ENCODE measurements at places on chromosomes 7 and 10.

DNA sequence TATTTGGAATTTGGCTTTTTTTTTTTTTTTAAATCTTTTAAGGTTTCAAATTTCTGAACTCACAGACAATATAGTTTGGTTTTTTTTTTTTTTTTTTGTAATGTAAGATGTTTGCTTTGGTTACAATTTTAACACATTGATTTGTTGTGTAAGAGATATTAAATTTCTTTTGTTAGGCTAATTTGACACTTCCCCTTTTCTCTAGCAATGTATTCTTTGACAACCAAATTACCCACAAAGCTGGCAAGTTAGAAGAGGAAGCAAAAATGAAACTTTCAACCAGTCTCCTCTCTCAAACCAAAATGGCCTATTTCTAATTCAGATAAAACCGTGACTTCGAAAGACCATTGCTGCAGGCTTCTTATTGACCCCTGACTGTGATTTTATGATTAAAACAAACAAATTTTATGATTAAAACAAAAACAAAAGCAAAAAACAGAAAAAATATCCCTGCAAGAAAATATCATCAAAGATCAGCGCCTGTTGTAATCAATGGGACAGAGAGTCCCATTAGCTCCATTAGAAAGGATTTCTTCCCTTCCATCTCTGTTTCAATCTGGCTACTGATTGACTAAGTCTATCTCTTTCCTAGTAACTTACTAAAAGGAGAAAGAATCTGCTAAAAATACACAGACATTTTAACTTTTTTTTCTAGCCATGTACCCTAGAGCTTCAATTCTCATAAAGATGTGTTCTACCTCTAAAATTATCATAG, 489.2 kb downstream of the MDFIC start:
- H3K27me3 ChIP-seq, result no peaks in the 10 kb centered on the region
- H3K36me3 ChIP-seq, result no peaks in the 10 kb centered on the region
- H3K4me3 ChIP-seq, result no peak overlapping the region

- no peak overlapping the region for H3K27ac ChIP-seq
- no peak overlapping the region for H3K4me3 ChIP-seq
- H3K36me3 ChIP-seq, result no peaks in the 10 kb centered on the region
These were observed 162.8 kb downstream of the CYP26A1 start for GRCh38 chr10:93236393-93237040.

DNA sequence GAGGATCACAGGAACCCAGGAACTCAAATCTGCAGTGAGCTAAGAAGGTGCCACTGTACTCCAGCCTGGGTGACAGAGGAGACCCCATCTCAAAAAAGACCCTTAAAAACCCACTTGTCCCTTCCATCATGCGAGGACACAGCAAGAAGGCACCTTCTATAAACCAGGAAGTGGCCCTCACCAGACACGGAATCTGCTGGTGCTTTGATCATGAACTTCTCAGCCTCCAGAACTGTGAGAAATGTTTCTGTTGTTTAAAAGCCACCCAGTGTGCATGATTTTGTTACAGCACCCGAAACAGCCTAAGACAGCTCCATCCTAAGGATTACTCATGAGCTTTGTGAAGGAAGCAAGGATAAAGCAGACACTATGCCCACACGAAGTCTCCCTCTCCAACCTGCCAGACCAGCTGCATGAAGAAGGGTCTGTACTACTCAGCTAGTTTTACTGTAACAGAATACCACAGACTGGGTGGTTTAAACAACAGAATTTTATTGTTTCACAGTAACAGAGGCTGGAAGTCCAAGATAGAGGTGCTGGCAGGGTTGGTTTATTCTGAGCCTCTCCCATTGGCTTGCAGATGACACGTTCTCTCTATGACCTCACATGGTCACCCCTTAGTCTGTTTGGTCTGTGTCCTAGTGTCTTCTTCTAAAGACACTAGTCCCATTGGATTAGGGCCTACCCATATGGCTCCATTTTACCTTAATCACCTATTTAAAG, 13.7 kb downstream of the VIM start:
- H3K4me1 ChIP-seq, result no peaks in the 10 kb centered on the region
- no peaks in the 10 kb centered on the region for H3K27me3 ChIP-seq
- H3K36me3 ChIP-seq, result peaks cover 12% of the 10 kb centered on the region

- DNase-seq, result no peak
- H3K36me3 ChIP-seq, result no peaks in the 10 kb centered on the region
- H3K4me3 ChIP-seq, result no peak overlapping the region
- H3K27me3 ChIP-seq, result no peaks in the 10 kb centered on the region
- H3K27ac ChIP-seq, result no peak overlapping the region
These were observed 164.6 kb downstream of the AUTS2 start for GRCh38 chr7:69762821-69763352.

DNA sequence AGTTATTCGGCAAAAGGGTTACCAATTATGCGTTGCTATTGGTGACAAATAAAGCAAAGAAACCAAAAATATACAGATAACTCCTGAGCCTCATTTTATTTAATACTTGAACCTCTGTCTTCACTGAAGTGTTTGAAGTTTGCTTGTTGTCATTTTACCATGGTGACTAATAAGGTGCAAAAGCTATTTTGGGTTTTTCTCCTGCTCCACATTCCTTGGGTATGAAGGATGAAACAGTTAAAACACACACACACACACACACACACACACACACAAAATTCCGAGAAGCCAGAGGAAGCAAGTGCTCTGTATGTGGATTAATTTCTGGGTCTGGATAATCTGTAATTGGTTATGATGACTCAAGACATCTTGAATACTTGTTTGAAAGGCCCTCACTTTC, 246.5 kb downstream of the COBL start:
- no peaks in the 10 kb centered on the region for H3K36me3 ChIP-seq
- H3K27ac ChIP-seq, result no peak overlapping the region
- DNase-seq, result no peak
- no peaks in the 10 kb centered on the region for H3K27me3 ChIP-seq

DNA sequence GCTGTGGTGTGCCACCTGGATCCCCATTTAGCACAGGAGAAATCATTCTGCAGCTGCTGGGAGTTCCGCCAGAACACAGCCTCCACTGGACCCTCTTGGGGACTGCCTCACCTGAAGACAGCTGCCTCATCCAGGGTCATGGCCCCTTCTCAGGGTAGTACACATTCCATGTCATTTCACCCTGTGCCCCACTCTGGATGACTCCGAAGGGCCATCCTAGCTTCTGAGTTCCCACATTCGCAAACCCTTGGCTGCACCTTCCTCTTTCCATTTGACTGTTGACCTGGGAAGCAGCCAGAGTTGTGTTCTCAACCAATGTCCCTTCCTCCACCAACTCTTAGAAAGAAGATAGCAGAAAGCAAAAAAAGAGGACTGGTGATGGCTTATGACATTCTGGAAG, 125.6 kb upstream of the TBX20 start:
- H3K27ac ChIP-seq, result no peak overlapping the region
- H3K36me3 ChIP-seq, result no peaks in the 10 kb centered on the region
- H3K4me1 ChIP-seq, result no peaks in the 10 kb centered on the region
- H3K4me3 ChIP-seq, result no peak overlapping the region
- no peaks in the 10 kb centered on the region for H3K27me3 ChIP-seq
- DNase-seq, result no peak

- H3K27me3 ChIP-seq, result no peaks in the 10 kb centered on the region
- no peak overlapping the region for H3K4me3 ChIP-seq
- H3K36me3 ChIP-seq, result peaks cover 80% of the 10 kb centered on the region
- DNase-seq, result no peak
- no peaks in the 10 kb centered on the region for H3K4me1 ChIP-seq
These were observed 32.3 kb downstream of the RAB18 start for GRCh38 chr10:27536437-27536836.

- H3K27me3 ChIP-seq, result no peaks in the 10 kb centered on the region
- no peak overlapping the region for H3K4me3 ChIP-seq
- no peak for DNase-seq
These were observed 21.9 kb upstream of the CPN1 start for GRCh38 chr10:100103581-100103980.

DNA sequence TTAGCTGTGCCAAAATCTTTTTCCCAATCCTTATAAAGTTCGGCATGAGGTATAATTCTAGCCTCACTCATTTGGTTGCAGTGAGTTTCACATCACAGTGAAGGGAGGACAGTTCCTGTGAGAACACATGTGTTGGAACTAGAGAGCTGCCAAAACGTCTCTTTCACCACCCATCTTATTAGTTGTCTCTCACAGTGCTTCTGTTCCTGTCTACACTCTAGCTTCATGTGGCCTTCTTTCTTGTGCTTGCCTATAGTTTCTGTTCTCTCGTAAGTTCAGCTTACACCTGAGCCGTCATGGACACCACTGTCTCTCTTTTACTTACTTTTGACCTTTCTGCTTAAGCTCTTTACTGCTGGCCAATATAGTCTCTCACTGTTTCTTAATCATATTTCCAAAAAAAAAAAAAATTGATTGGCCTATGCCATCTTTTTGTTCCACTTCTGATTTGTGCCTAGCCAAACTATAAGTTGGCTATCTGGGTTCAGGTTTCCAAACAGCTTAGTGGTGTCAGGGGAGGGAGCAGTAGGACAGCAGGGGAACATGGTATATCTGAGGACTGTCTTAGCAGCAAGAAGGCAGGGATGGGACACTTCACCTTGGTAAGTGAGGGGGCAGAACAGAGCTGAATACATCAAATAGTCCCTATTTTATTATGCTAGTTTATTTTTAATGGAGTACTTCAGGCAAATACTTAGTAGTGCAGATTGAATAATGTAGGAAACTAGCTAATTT, 38.0 kb downstream of the ZNRF2 start:
- H3K27ac ChIP-seq, result peak overlapping the region; percentile 79
- no peak for DNase-seq
- H3K36me3 ChIP-seq, result no peaks in the 10 kb centered on the region
- H3K4me1 ChIP-seq, result peaks cover 58% of the 10 kb centered on the region

DNA sequence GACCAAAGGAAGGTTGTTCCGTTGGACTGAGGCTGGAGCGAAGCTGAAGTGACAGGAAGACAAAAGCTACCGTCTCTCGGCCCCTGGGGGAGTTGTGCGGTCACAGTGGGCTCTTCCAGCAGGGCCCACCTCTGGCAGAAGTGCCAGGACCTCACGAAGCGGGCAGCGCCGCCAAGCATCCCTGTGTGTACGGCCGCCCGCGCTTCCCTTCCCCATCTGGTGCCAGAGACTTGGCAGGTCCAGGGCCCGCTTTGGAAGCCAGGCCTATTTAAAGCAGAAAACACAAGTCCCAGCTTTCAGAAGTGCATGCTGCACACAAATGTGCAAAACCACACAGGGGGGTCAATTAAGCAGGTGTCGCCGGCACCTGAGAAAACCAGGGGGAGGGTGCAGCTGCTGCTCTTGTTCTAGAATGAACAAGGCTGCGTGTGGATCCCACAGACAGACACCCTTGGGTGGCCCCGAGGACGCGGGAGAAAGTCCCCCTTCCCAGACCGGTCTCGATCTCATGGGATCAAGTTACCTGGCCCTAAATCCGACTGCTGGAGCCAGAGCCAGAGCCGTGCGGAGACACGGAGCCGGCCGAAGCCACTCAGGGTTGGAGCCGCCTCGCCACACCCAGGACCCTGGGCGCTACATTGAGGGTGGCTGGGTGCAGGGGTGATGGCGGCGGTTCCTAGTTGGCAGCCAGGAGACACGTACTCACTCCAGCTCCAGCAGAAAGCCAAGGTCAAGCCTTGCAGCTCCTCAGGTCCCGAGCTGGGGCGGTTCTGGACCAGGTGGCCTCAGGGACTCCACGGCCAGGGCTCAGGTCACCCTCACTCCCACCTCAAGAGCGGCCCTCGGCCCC, 51.8 kb upstream of the PPP2R2D start:
- no peaks in the 10 kb centered on the region for H3K4me1 ChIP-seq
- no peak overlapping the region for H3K27ac ChIP-seq
- H3K4me3 ChIP-seq, result no peak overlapping the region
- DNase-seq, result no peak
- no peaks in the 10 kb centered on the region for H3K27me3 ChIP-seq

DNA sequence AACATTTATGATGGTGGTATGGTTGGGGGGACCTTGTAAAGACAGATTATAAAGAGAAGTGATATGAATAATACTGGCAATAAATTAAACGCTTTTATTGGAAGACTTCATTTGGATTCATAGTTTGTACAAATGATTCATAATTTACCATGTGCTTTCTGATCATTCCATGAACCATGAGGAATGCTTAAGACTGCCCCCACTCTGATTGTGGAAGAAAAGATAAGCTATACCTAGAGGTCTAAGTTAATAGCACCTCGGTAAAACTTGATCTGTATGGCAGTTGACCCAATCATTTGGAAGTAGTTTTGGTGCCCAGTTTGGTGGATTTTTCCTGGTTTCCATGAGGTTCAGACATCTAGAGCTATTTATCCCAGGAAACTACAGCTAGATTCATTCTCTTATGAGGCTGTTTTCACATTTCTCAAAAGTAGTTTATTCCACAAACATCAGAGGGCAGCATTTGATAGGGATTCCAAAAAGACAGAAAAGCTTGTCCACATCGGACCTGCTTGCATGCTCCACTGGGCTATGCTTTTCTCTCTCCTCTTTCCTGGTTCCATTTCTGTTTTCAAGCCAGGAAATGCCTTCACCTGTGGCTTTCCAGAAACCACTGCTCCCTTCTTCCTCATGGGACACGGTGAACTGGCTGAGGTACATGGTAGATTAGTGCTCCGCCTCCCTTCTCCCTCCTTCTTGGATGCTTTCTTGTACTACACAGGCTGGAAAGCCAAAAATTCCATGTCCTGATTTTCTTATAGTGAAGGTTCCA, 29.2 kb downstream of the TFAM start:
- DNase-seq, result no peak
- no peak overlapping the region for H3K4me3 ChIP-seq
- no peak overlapping the region for H3K27ac ChIP-seq
- H3K27me3 ChIP-seq, result no peaks in the 10 kb centered on the region
- H3K36me3 ChIP-seq, result no peaks in the 10 kb centered on the region

DNA sequence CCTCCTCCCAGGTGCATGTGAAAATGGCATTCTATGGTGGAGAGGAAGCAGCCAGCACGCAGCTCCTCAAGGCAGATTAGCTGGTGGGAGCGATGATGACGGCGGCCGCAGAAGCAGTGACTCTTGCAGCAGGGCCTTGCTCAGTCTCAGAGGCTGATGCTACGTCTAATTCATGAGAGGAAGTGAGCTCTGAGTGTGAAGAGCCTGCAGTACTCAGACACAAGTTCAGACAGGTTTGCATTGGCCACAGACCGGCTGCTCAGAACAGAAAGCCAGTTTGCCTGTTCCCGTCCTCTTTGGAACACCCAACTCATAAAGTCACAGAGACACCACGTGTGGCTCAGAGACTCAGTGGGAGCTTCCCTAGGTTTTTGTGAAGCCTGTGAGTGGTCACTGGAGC, 136.5 kb downstream of the ADARB2 start:
- no peak for DNase-seq
- no peak overlapping the region for H3K4me3 ChIP-seq
- no peaks in the 10 kb centered on the region for H3K27me3 ChIP-seq
